ENCODE measurements at places on chromosomes 6 and 20.

- DNase-seq, result no peak
Measured at GRCh38 chr6:113495521-113495920, 361.6 kb upstream of the MARCKS start.

DNA sequence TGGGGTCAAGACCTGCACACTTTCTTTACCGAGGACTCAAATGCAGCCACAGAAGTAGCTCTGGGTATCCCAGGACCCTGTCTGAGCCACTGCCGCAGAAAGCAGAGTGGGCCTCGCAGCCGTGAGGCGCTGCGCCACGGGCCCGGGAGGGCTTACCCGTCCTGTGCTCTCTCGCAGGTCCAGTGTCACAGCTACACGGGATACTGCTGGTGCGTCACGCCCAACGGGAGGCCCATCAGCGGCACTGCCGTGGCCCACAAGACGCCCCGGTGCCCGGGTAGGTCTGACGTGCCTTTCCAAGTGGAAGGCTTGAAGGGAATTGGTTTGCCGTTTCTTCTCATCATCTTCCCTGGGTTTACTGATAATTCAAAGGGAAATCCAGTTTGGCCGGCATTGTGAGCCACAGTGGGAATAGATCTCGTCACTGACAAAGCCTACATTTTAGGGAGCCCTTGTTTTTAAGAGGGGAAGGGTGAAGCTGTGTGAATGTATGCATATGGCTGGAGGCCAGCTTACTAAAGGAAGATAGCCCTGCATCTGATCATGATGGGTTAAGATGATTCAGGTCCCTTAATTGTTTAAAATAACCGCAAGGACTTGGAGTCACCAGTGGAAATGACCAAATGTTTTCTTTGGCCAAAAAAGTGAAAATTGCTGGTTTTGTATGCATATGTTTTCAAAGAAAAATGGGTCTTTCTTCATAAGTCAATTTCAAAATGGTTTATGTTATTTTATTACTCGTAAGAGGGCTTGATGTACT, 86.6 kb downstream of the SMOC2 start:
- peak; percentile 78 for DNase-seq

GRCh38 chr6:70675822-70676221, 8.1 kb downstream of the SMAP1 start:
- no peak for DNase-seq

- DNase-seq, result peak; percentile 90
Measured at GRCh38 chr6:28212510-28213212, 12.4 kb upstream of the ZSCAN9 start.

DNA sequence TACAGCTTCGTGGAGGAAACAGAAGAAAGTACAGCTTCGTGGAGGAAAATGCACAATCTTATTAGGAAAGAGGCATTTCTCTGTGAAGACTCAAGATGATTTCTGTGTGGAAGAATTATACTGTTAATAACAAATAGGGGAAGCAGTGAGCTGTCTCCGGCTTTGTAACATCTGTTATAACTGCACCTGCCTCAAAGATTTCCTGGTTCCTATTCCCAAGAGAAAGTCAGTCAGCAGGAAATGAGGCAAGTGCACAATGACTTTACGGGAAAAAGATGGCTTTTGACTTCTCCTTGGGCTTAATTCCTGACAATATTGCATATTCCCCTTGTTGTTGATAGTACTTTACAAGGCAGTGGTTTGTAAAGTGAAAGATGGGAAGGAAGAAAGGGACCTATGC, 538.5 kb downstream of the BMP2 start:
- DNase-seq, result no peak

GRCh38 chr20:35597186-35597585, 18.4 kb upstream of the SPAG4 start:
- DNase-seq, result no peak

- no peak for DNase-seq
Measured at GRCh38 chr6:73747289-73747688, 51.3 kb downstream of the CD109 start.

GRCh38 chr6:156457601-156458000, 319.6 kb upstream of the ARID1B start:
- DNase-seq, result no peak

DNA sequence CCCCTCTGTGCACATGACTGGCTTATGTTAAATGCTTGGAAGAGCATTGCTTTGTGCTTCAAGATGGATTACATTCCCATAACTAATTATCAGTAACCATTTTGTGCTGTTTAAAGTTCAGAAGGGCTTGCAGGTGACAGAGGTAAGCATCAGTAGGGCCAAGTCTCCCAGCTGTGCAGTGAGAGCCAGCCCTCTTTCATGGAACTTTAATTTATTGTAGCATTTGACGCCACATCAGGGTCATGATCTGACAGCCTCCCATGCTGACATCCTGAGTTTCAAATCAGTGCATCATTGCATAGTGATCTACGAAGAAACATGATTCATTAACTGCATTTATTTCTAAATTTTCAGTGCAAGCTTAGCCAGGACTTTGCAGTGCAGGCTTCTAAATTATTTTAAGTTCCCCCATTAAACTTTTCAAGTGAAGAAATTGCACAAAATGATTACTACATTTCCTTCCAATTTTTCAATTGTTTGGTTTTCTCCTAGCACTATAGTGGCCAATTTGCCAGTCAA, 380.9 kb downstream of the UTRN start:
- no peak for DNase-seq

GRCh38 chr6:20432692-20433091, 31.0 kb downstream of the E2F3 start:
- no peak for DNase-seq

GRCh38 chr20:24917056-24917455, 32.0 kb upstream of the CST7 start:
- no peak for DNase-seq

GRCh38 chr6:107977283-107977682, 19.3 kb upstream of the SEC63 start:
- DNase-seq, result peak; percentile 43

DNA sequence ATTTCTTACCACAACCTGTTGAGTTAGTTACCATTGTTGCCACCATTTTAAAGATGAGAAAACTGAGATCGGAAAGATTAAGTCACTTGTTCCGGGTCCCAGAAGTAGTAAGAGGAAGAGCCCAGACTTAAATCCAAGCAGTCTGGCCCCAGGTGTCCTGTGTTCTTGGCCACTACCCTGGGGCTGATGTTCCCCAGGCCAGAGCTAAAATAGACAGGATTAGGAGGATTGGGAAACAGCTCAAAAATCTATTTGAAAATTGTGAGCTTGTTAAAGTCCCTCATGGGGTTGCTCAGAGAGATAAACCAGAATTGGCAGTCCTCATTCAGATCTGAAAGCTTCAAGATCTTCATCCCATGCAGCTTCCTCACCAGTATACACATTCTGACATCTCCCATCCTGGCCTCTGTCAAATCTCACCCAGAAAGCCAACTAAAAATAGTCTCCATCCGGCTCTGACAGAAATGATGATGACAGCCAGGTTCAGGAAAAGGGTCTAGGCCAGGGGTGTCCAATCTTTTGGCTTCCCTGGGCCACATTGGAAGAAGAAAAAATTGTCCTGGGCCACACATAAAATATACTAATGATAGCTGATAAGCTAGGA, 62.0 kb downstream of the GFOD1 start:
- no peak for DNase-seq

DNA sequence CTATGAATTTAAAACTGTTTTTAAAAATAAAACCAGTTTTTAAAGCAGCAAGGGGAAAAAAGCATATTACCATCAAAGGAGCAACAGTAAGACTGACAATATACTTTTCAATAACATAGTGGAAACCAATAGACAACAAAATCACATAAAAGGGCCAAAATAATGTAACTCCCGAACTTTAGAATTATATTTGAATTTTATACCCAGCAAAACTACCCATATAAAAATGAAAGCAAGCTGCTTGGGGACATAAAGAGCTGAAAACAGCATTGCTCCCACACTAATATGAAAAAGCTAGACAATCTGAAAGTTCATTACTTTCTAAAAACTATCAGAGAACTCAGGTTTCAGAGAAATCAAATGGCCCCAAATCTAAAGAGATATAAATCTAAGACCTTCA, 199.4 kb upstream of the ARID1B start:
- no peak for DNase-seq

GRCh38 chr20:45279992-45280391, 25.6 kb upstream of the SLPI start:
- DNase-seq, result no peak

DNA sequence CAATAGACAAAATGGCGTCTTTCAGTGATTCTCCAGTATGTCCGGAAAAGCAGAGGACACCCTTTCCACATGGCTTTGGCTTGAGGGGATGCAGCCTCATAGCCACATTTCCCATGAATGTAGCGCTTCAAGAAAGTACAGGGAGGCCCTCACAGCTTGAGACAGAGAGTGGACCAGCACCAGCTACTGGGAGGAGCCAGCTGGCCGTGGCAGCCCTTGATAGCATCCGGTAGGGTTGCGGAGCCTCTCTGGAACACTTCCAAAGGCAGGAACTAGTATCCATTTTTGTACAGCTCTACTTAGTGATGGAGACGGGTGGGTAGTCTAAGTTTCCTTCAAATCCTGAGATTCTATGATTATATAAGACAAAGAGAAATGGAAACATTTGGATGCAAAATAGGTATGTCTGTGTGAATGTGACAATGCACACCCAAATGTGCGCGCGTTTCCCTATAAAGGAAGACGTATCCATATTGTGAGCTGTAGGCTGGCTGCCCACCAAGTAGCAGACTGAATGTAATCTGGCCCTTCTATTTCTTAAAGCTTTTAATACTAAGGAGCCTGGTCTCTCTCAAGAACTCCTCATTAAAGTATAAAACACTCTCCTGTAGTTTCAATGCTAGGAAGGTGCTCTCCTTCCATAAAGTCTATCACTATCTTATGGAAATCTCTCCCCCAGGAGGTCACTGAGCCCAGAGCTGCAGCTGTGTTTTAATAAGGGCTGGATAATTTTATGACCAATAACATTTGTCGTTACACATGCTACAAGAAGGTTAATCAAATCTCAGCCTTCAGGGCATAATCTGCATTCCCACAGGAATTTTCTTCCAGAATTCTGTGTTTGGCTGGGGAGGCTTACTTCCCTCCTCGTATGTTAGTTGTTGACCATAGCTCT, 74.0 kb downstream of the SOBP start:
- DNase-seq, result no peak

DNA sequence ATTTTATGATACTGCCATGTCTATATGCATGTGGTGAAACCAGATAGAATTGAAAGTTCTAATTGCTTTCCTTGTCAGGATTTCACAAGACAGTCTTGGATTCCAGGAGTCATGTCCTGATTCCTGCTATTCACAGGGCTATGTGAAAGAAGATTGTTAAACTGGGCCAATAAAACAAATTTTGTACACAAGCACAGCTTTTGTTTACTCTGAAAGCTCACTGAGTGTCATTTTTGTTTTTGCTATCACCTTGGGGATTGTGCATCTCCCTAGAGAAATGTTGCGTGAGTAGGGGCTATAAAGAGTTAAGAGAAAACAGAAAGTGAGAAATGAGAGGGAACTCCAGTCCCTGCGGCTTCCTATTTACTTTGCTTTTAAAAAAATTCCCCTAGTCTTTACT, 627.5 kb downstream of the PKHD1 start:
- no peak for DNase-seq

DNA sequence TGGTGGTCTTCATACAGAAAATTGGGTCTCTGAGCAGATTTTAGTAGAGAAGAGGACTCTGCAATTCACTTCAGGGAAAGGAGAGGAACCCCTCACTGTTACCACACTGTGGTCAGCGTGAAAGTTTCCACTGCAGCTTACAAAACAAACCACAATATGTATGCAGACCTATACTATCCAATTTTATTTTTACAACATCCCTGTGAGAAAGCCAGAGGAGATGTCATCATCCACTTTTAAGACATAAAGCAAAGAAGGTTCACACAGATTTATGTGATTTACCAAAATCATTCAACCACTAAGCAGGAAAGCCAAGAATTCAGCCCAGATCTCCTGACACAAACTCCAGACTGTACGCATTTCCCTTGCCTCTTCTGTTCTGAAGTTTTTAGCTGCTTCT, 442.4 kb downstream of the FRK start:
- DNase-seq, result no peak

DNA sequence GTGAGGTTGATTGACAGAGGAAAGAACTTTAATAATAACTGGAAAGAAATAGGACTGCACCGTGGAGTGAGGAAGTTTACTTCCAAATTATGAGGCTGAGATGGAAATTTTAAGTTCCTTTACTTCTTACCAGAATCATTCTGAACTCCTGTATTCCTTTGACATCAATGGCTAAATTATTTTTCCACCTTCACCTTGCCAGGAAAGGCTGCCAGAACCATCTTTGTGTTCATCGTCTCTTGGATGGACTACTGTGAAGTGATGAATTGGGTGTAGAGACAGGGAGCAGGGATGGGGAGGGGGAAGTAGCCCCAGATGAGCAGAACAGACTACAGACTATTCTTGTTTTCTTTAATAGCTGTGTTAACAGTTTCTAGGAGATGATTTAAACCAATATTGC, 102.1 kb upstream of the CEP162 start:
- no peak for DNase-seq

DNA sequence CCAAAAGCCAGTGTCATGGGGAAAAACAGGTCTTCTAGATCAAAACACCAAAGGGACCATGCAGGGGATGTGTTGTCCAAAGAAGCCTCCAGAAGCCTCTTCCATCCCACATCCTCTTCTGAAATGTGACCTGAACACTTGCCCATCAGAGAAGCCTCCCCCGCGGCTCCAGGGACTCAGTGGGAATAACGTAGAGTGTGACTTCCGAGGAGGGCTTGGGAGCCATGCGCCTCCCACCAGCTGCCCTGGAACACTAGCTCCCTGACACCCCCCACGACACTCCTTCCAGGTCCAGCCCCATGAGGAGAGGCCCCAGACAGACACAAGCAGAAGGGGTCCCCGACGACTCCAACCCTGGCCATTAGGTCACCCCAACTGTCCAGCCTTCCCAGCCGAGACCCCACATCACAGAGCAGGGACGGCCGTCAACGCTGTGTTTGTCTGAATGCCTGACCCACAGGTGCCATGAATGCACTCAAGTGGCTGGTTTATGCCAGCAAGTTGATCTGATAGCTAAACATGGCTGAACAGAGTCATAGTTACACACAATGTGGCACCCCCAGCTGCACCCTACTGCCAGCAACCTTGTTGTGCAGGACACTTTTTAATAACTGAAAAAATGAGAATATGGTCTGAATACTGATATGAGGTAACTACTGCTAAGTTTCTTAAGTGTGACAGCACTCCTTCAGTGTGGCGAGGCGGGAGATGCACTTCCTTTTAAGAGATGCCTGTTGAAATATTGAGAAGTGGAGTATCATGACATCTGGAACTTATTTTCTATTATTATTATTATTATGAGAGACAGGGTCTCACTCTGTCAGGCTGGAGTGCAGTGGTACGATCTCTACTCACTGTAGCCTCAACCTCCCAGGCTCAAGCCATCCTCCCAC, 58.0 kb downstream of the GINS1 start:
- DNase-seq, result no peak
